ENCODE measurements at places on chromosomes 11 and 22. TPM values are rescaled to one million over a fixed set of nuclear protein-coding genes. Genes with fewer than 3 reads are reported as not detected.

Gene SESN3
- 46.6 TPM for total RNA-seq

DNA sequence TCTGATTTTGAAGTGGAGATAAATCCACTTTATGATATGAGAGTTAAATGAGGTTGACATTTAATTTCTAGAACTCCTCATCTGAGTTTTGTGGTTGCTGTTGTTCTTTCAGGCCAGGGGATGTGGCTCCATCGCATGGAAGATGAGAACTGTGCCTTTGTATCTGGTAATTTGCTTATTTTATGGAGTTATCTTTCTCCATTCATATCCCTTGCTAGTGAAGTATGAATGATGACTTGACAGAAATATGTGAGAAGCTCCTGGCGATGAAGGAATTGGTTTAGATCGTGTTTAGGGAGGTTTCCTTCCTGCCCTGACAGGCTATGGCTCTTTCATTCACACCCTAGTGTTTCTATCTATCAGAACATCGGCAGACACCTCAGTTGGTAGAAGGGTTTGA is 393.7 kb downstream of the ETS1 start:
- no peak for DNase-seq

- no peak for DNase-seq
Observed at GRCh38 chr11:72594493-72595291, 79.5 kb downstream of the PDE2A start.

DNA sequence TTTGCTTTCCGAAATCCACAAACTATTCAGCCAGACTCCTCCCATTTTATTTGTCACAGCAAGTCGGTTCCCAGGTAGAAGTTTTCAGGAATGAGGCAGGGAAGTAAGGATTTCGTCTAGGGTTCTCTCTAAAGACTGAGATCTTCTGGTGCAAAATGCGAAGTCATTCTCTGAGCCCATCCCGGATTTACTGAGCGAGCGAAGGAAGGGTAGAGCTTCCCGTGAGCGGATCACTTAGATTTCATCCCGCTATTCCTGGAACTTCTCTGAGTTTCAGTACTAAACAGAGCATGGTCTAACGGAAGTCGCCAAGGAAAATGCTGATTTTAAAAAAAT is 3.1 kb upstream of the CALCA start:
- no peak for DNase-seq

DNA sequence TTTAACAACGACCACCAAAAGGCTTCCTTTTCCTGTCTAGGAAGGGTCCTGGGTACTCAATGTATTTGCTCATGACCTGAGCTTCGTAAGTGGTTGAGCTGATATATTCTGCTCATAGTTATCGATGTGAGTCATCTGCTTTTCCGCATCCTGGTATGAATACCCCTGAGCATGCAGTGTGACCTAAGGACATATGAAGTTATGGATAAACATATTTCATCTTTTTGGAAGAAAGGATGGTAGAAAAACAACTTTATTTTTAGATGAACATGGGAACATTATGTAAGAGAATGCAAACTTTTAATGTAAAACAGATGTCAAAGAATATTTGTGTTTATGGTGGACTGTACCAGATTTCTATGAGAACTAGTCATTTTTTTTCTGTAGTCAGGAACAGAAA is 28.4 kb downstream of the TRPC6 start:
- DNase-seq: no peak

DNA sequence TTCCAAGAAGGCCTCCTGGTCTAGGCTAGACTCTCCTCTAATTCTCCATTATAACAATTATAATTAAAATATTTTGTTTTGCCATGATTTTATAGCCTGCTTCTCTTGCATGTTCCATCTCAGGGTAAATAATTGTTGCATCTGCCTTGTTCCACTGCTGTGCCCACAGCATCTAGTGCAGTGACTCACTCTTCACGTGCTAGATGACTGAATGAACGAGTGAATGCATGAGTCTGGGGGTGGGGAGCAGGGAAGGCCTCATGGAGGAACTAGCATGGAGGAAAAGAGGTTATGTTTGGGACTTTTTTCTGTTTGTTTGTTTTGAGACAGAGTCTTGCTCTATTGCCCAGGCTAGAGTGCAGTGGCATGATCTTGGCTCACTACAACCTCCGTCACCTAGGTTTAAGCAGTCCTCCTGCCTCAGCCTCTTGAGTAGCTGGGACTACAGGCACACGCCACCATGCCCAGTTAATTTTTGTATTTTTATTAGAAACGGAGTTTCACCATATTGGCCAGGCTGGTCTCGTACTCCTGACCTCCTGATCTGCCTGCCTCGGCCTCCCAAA is 5.2 kb upstream of the OAF start:
- DNase-seq: no peak

Gene AP1B1
- total RNA-seq: 63.4 TPM

Gene PAMR1
- total RNA-seq: 3.6 TPM

GRCh38 chr11:67281552-67282150 is 7.5 kb upstream of the ANKRD13D start:
- no peak for DNase-seq

- DNase-seq: no peak
Observed at GRCh38 chr22:48245196-48245485, 1482.7 kb downstream of the TBC1D22A start.

GRCh38 chr11:107789767-107790166 is 68.8 kb downstream of the SLC35F2 start:
- DNase-seq: no peak

Gene IGF2
- total RNA-seq: 1,440 TPM

DNA sequence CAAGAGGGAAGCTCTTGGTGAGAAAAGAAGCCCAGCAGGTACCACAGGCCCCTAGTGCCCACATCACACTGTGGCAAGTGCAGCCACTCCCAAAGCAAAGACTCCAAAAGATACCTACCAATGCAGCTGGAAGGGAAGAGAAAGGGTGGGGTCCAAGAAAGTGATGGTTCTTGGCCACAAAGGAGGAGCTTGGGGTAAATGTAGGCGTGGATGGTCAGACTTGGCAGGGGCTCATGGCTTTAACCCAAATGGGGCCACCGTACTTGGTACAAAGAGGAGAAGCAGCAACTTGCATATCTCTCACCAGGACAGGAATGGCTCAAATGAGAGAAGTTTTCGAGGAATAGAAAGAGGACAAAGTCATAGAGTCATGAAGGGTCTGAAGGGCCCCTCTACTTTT is 4.8 kb downstream of the MAP3K11 start:
- no peak for DNase-seq
